Stimulated activated CD8-positive, alpha-beta memory T cell treated with anti-CD3 and anti-CD28 coated beads, Interleukin-15, amount 100 ng/mL, for 24 hours (primary cell): ENCODE measurements at places on chromosomes 2 and 18.

DNA sequence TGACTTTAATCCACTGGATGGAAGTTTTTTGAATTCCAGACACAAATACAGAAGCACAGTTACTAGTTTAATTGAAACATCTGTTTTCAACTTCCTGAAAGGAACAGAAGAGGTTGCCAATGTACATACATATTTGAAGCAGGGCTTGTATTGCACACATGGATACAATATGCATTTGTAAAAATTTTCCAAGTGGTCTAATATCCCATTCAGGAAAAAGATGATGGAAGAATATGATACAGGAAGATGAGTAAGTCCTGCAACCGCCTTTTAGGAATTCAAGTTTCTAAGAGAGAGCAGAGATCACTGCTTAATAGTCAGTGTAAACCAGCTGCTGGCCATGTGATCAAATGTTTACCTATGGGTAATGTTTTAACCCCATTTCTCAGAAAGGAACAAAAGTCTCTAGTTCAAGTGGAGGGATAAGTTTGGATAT is 265.4 kb downstream of the TRIB2 start:
- no peak for DNase-seq

GRCh38 chr18:67302043-67302442 is 214.5 kb downstream of the DSEL start:
- no peak for DNase-seq

DNA sequence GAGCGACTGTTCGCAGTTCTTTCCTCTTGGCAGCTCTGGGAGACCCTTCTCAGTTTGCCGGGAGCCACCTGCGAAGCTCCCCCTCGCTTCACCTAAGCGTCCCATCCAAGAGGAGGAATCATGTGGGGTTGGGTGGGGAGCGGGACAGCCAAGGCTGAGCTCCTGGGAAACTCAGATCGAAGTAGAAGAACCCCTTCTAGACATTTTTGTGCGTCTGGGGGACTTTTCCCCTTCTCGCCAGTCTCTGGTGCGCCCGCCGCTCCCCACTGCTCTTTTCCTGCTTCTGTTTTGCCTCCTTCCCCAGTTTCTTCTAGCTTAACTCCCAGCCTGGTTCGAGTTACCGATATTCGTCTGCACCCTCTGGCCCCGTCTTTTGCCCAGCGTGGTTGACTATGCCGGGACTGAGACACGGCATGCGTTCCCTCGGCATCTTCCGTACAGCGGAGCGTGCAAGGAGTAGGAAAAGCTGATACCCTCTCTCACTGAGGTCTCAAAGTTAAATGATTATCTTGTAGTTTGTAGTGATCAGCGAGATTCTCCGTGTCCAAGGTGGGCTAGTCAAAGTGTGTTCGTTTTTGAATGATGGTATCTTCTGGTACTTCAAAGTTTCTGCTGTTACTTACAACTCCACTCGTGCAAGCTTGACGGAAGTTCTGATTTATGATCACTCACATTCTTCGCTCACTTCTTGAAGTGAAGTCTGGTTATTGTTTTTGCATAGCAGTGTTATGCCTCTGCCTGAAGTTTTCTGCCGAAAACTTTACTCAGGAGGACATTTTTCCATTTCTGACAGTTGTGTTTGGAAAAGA is 664 bp downstream of the CAMKMT start:
- peak; percentile 6 for DNase-seq

- DNase-seq = no peak
These were observed 948.3 kb upstream of the GYPC start for GRCh38 chr2:125707611-125708010.

DNA sequence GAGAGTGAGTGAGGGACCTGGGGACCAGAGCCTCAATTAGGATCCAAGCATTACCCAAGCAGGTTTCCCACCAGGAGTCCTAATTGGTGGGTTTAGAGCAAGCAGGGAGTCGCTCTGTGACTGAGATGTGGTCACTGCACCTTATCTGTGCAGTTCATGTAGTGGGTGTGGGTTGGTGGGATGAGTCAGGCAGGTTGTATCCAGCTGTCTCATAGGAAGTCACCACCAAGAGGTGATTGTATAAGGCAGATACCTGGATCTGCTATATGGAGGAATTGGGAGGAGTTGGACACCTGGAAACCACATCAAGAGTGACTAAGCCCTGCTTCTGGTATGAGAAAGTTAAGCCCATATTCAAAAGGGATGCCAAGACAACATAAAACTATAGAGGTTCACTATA is 106.8 kb downstream of the ARHGAP28 start:
- no peak for DNase-seq

- DNase-seq = no peak
These were observed 5.7 kb downstream of the MAL start for GRCh38 chr2:95031076-95031725.

DNA sequence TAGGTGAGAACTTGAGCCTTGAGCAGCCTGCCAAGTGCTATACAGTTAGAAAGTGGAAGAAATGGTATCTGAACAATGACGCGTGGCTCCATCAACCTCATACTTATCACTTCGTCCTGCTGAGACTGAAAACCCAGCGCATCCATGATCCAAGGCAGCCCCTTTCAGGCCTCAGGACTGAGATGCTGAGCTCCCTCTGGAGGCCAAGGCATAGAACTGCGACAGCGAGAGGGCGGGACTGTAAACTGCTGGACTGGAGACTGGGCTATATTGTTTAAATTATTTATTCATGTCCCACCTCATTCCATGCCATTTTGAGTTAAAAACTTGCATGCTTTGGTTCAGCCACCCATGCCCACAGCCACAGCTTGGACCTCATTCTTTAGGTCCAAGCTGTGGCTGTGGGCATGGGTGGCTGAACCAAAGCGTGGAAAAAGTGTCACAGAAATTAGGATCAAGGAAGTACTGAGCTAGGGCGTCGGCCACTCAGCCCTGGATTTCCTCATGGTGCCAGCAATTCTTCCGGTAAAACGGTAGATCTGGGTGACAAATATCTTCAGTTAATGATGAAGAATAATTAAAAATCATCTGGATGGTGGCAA is 195.5 kb downstream of the L3MBTL4 start:
- DNase-seq = no peak

GRCh38 chr2:112275887-112276773 is 733 bp downstream of the ZC3H6 start:
- DNase-seq = peak; percentile 67

DNA sequence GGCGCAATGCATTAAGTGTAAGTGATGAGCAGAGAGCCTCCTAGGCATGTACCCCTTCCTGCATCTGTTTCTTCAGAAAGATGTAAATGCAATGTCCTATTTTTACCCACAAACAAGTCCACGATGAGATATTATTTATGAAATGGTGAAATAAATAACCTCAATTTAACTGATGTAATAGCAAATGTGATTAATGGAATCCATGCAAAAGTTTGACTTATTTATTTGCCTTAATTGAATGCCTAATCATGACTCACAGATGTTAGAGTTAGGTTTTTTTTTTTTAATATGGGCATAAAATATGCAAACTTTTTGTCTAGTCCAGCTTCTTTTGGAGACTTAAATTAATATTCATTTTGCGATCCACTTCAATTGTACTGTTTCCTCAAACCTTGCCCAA is 67.7 kb upstream of the ITGA4 start:
- DNase-seq = no peak

DNA sequence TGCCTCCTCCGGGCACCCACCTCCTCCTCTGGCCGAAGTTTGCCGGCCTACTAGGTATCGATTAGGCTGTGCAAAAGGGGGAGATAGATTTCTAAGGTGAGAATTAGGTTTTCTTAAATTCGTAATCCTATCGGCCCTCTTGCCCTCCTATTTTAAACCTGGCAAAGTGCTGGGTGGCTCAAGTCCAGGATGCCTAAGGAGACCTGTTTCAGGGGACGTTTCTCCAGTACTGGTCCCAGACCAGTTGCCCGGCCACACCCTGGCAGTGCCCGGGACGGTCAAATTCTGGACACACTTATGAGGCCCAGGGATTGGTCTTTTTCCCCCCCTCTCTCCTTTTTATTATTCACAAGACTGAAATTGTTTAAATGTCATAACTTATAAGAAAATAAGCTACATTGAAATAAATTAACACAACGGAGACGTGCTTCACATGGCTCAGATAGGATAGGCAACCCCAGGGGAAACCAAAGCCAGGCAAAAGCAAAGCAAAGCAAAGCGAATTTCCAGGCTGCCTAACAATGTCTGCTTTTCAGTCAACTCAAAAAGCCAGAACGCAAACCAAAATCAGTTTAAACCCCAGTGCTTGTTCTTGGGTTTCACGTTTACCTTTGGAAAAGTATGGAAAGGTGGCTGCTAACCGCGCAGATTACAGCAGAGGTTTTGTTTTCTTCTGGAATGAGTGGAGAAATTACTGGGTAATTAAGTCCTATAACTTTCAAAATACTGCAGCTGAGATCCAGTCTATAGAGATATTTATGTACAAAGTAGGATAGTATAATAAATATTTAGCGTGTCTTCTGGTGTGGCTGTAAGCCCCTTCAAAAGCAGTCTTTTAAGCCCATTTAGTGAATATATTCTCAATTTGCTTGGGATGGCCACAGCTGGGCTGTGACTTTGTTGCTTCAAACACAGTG is 3.0 kb downstream of the GBX2 start:
- no peak for DNase-seq

GRCh38 chr2:73260338-73260984 is 23.8 kb downstream of the FBXO41 start:
- no peak for DNase-seq

GRCh38 chr18:79921984-79922965 is 29.2 kb downstream of the SLC66A2 start:
- DNase-seq = no peak

- DNase-seq = no peak
These were observed 267.9 kb downstream of the SOX11 start for GRCh38 chr2:5959836-5960820.

GRCh38 chr2:60707750-60708371 is 48.2 kb upstream of the PAPOLG start:
- no peak for DNase-seq
